ENCODE measurements at places on chromosomes 13 and 19.

DNA sequence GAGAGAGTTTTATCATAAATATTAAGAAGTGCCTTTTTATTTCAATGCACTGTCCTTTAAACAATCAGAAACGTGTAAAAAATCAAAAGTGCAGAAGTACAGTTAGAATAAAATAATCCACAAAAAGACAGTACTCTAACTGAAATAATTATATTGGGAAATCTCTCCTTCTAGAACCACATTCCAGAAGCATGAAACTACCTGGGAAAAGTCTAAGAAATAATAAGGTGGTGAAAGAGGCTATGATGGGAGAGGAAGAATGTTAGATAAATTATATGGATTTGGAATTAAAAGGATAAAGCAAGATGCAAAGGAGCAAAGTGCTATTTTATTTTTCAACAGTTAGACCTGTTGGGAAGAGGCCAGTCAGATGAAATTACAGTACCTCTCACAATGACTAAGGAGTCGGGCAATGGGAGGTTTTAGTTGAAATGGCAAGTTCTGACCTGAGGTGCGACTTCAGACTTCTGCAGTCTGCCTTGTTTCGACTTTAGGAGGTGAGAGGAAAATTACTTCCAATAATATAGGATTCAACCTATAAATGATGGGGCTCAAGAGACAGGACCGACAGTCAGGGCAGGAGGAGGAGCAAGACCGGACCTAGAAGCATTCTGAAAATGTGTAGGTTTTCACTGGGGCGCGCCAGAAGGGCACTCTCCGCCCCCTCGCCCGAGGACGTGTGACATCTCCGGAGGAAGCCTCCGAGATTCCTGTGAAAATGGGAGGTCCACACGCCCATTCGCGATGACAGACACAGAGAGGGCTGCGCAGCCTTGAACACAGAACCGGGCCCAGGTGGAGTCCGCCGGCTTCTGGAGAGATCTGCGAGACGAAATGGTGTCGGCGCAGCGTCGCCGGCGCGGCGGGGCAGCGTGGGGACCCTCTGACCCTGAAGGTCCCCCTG, 717 bp downstream of the SPRYD7 start:
- DNase-seq, result no peak

DNA sequence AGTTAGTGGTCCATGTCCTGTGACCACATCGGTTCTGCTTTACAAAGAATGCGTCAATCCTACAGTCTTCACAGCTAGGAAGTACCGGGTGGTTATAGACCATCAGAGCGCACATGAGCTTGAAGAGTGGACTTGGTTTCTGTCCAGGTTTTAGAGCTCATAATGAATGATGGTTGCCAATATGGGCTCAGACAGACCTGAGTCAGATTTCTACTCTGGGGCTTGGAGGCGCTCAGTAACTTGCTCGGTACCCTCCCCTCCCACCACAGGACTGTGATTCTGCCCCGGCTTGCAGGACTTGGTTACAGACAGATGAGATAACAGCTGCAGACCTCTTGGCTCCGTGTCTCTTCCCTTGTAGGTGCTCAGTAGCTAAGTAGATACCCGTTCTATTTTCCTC, 284.7 kb downstream of the TSHZ3 start:
- no peak for DNase-seq

GRCh38 chr19:31118287-31118955, 230.8 kb downstream of the TSHZ3 start:
- DNase-seq, result no peak

DNA sequence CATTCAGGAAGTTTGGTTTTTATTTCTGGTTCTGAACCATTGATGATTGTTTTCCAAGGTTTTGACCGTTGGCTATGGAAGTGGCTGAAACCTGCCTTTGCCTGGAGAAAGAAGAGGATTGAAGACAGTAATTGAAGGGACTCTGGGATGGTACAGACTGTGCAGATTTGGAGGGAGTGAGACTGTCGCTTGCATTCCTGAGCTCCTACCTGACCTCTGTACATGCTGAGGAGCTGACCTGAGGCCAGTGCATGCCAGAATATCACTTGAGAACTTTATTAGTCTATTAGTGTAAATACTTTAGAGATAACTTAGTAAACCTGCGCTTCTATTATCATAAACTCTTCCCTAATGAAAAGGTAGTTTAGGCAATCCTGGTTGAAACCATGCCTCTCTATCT, 276.4 kb downstream of the IRS2 start:
- no peak for DNase-seq

- DNase-seq, result no peak
Measured at GRCh38 chr13:91879360-91879759, 480.9 kb downstream of the GPC5 start.

GRCh38 chr13:62997038-62997599, 1581.5 kb upstream of the PCDH20 start:
- DNase-seq, result no peak

DNA sequence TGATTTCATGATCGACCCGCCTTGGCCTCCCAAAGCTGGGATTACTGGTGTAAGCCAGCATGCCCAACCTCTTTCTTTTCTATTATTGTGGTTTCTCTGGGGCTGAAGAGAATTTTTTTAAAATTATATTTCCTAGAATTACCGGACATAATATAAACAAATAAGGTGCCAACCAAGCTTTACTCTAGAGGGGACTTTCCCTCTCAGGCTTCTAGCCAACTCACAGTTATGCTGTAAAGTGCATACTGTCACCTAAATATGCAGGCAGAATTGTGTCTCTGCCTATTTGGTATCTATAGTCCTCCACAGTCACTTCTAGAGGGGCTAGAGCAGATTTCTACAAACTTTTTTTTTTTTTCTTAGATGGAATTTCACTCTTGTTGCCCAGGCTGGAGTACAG, 41.6 kb upstream of the ZNF681 start:
- DNase-seq, result no peak

- DNase-seq, result no peak
Measured at GRCh38 chr13:95251641-95252040, 49.6 kb downstream of the ABCC4 start.

DNA sequence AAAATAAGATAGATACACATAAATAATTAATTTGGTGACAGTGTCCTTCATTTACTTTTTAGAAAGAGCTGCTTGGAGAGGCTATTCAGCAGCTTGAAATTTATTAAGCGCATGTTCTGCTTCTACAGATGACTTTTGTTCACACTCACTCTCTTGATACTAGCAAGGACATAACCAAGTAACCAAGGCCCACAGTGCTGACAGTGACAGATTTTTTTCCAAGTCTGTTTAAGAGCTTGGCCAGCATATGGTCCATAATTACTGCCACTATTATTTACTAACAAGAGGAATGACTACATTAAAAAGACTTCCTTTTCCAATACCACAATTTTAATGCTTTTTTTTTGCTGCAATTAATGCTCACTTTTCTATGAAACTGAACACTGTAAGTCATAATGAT, 673.7 kb upstream of the MIR17HG start:
- DNase-seq, result peak; percentile 48

DNA sequence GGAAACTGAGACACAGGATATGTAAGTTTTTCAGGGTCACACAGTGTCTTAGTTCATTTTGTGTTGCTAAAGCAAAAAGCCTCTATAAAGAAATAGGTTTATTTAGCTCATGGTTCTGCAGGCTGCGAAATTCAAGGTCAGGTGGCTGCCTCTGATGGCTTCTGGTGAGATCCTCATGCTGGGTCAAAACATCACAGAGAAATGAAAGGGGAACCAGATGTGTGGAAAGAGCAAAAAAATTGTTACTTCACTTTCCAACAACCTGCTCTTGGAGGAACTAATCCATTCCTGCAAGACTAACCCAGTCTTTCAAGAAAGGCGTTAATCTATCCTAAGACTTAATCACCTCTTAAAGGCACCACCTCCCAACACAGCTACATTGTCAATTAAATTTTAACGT, 64.2 kb upstream of the UBL3 start:
- DNase-seq, result no peak

GRCh38 chr19:19227217-19227616, 15.5 kb downstream of the NCAN start:
- DNase-seq, result no peak

DNA sequence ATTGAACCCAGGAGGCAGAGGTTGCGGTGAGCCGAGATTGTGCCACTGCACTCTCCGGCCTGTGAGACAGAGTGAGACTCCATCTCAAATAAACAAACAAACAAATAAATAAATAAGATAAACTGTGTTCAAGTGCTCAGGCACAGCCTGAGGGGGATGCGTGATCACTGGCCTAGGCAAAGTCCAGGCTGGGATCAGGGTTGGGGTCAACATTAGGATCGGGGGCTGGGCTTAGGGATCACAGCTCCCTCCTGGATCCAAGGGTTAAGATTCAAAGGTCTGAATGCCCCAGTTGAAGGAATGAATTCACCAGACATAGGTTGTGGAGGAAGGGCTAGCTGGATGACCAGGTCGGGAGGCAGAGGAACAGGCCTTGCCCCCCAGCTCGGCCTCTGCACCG, 1.9 kb upstream of the EXOC3L2 start:
- no peak for DNase-seq
